ENCODE measurements at places on chromosomes 2 and 18.

DNA sequence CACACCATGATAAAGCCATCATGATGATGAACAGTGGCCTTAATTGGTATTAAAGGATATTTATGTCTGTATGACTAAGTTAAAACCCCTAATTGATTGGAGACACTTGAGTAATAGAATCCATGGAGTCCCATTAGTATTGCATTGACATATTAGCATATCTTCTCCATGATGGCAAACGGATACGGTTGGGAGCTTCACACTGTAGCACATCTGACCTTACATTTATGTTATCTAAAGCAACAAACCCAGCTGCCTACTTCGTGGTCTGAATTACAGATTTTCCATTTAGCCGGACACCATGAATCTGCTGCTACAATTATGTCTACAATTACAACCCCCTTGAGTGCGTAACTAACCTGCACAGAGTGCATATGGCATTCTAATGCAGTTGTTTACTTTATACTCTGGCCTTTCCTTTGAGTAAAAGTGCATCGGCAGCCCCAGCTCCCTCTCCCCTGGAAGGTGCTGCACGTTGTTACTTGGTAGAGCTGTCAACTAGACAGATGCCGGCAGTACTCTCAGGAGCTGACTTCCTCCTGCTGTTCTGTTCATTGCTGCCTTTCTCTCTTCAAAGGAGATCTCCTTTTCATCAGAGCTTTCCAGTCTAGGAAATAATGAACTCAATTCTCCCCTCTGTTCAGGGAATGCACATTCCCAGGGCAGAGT is 92.1 kb downstream of the LRRC30 start:
- DNase-seq = no peak

GRCh38 chr2:147910990-147911473 is 66.2 kb downstream of the ACVR2A start:
- no peak for DNase-seq

DNA sequence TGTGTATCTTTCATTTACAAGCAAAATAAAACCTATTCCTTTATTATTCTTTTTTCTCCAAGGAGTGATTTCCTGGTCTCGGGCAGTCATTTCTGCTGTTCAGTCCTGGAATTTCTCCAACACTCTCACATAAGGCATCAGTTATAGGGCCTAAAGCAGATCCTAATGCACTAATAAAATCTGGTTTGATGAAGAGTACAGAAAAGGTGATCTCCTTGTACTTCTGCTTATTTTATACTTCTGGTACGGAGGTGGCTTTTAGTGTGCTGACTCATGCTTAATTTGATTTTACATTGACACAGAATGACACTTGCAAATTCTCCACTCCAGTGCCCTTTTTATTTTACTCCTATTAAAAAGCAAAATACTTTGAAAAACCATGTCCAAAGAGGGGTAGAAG is 157.4 kb downstream of the DOK6 start:
- no peak for DNase-seq

DNA sequence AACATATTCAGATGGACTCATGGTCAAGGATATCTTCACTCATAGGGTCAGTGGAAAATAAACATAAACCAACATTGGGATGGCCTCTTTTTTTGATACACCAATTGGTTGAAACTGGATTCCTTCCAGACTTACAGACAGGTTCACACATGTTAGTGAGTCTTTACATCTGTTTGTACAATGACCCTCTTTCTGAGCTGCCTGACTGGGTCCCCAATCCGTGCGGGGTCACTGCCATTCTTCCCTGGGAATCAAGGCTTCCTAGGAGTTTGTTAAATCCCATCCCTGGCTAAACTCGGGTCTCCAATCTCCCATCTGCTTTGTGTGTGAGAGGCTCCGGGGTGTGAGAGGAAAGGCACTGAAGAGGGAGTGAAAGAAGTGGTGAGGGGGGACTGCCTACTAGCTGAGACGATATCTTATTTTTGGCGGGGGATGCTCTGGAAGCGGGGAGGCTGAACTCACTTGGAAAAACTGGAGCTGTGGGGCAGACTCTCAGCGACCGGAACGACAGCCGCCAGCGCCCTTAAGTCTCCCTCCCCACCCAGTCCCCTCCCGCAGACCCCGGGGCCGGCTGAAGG is 487 bp downstream of the STARD6 start:
- no peak for DNase-seq

DNA sequence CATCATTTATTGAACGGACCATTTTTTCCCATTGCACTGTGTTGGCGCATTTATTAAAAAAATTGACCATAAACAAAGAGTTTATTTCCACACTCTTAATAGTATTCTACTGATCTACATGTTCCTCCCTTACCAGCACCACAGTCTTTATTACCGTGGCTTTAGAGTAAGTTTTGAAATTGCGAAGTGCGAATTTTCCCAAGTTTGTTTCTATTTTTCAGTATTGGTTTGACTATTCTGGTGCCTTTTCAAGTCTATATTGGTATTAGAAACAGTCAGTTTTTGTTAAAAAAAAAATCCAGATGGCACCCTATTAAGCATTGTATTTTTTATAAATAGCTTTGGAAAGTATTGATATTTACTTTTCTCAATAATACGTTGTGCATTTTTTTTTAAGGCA is 795.1 kb upstream of the HS6ST1 start:
- DNase-seq = no peak

- DNase-seq = no peak
These were observed 190.9 kb upstream of the DOK6 start for GRCh38 chr18:69209761-69210160.

DNA sequence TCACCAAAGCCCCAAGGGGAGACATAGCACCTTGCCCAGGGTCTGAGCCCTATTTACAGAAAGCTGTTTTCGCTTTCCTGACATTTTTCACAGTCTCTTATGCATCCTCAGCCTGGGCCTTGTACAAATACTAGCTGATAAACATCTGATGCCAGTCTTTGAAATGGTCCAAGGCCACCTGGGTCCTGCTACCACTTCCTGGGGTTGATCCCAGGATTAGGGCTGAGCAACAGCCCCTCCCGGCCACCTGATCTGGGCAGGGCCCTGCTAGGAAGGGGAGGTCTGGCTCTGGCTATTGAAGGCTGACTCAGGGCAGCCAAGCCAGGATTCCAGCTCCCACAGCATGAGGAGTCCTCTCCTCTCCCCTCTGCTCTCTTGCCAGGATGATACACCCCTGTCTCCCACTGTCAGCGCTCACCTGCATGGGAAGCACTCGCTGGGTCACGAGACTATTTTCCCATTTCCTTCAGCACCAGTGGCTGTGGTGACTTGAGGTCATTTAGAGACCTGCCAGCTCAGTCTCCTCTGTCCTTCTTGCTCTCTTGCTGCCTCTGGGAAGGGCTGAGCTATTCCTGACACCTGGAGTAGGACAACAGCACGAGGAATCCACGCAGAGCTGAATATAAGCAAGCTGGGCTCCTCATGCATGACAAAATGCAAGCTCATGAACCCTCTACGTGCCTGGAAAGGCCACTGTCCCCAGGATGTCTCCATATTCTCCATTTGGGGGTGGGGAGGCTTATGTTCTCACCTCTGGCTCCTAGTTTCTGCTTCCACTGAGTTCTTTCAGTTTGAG is 53.0 kb upstream of the LGALSL start:
- no peak for DNase-seq

- no peak for DNase-seq
These were observed 77.0 kb downstream of the NRP2 start for GRCh38 chr2:205759257-205759656.

- DNase-seq = no peak
These were observed 24.9 kb downstream of the MTCL1 start for GRCh38 chr18:8730080-8730827.

GRCh38 chr2:117562654-117563053 is 251.8 kb upstream of the DDX18 start:
- DNase-seq = no peak

GRCh38 chr2:28981016-28981441 is at the start of gene TOGARAM2:
Gene TOGARAM2 (plus strand): TSS chr2:28981298. CDS start chr2:28994835, 13,537 bp downstream.
- no peak for DNase-seq

GRCh38 chr18:37176621-37176934 is 347.7 kb downstream of the KIAA1328 start:
- DNase-seq = no peak

- DNase-seq = no peak
These were observed 50.4 kb downstream of the CLIP4 start for GRCh38 chr2:29165362-29166241.

DNA sequence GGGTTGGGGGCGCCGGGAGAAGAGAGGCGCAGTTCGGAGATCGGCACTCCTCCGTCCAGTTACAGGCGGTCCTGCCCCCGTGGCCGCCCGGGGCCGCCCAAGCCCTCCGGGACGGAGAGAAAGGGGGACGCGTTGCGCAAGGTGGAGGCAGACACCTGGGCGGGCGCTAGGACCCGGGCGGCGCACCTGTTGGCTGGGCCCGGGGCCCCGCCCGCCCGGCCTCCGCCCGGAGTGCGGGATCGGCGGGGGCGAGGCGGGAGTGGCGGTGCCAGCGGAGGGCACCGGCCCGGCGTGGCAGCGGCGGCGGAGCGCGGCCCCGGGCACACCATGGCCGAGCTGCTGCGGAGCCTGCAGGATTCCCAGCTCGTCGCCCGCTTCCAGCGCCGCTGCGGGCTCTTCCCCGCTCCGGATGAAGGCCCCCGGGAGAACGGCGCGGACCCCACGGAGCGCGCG is at the start of gene SGPP2:
TSS of gene SGPP2 (plus strand) at position 268 of the 453 bp plus-strand sequence. CDS start at position 328, 60 bp downstream.
- no peak for DNase-seq

DNA sequence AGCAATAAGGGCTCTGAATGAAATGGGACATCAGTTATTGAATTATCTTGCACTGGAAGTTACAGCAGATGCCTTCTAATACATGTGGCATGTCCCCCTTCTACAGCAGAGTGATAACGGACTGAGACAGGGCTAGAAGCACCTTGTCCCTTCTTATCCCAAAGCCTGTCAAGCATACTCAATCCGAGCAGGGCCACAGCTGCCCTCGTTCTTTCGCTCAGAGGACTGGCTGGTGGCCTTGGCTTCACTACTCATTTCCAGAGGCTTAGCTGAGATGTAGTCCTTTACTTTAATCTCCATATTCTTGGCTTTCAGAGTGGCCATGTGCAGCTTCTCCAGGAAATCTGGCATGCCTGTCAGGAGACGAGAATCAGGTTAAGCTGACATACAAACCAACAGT is 22.1 kb downstream of the STARD7 start:
- no peak for DNase-seq

DNA sequence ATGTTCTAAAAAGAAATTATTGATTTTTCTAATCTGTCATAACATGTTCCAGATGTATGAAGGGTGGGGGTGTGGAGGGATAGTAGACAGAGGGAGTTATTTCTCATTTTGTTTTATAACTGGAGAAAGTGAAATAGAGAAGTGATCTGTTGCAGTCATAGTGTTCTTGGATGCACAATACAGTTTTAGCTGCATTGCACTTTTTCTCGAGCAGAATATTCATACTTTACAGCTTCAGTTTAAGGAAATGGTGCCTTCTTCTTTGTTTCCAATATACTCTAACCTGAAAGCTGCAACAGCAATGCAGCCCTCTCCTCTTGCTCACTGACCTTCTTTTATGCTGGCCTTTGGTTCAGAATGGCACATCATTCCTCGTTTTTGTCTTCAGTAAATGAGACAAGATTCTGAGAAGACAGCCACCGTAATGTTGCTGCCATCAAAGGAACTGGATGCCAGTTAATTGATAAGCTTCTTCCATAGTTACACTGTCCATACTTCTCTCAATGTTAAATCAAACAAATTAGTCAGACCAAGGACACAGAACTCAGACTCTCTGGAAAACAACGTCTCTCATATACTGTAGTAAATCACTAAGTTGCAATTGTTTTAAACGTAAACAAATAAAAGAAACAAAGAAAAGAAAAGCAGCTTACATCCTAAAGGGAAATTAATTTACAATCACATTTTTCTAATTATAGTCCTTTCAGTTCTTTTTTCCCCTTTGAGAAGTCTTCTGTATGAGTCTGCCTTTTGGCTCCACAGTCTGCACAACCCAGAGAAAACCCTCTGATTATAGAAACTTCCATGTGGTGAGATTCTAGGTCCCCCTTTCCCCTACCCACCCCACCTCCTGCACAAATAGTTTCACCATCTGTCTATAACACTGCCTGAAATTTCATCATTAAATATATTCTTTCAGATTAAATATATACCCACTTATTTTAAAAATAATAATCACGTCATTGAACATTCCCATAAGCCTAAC is 97.4 kb upstream of the UGP2 start:
- no peak for DNase-seq

DNA sequence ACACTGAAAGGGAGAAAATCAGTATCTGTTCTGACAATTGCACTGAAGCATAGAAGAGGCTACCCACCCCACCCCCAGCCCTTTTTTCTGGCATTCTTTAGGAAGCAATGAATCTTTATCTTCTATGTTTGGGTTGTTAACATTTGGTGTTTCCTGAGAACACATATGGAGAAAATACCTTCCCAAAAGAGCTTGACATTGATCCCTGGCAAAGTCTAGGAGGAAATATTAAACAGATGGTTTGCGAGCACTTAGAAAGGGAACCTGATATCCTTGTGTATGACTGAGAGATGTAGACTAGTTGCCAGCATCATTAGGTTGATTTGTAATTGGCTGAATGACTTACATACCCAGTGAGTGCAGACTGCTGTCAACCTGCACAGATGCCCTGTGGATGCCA is 42.9 kb downstream of the DOK1 start:
- DNase-seq = no peak

DNA sequence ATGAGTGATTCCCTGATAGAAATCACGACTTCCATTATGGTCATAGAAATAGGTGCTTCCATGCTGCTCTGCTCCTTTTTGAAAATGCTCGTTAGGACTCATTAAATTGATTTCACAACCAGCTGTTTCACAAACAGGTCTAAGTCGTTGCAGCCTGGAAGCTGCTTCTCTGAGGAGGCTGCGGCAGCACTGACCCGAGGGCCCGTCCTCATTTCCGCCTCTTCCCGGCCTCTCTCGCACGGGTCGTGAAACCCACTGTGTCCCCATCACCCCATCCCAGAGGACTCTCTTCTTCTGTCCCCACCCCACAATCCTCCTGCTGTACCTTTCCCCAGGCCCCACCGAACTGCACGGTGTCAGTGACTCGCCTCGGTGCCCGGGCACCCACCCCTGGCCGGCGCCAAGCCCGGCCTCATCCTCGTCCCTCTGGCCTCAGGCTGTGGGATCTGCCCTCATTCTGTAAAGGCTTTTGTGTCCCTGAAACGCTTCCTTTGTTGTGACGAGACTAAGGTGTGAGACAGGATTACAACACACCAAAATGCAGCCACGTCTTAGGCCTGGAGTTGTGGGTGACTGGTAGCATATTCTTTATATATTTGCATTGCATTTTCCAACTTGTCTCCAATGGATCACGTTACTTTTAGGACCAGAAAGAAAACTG is 112.7 kb upstream of the CTDP1 start:
- DNase-seq = peak; percentile 70
